ENCODE measurements at places on chromosomes 5 and 9. TPM values are rescaled to one million over a fixed set of nuclear protein-coding genes. Genes with fewer than 3 reads are reported as not detected.
A peak's percentile ranks its signal among the peaks of the same experiment; 100 is the strongest.

NOXA1 gene
- 1.3 TPM for polyA plus RNA-seq

PARP8 gene
- polyA plus RNA-seq = 142 TPM

AP3B1 gene
- 27.1 TPM for polyA plus RNA-seq

CNOT8 gene
- polyA plus RNA-seq = 154 TPM

KCNN2 gene
- polyA plus RNA-seq = not detected

ANXA2R gene
- 55.9 TPM for polyA plus RNA-seq

SAPCD2 gene
- 0.15 TPM for polyA plus RNA-seq

C6 gene
- polyA plus RNA-seq = not detected

AFAP1L1 gene
- polyA plus RNA-seq = not detected

FOXD4 gene
- polyA plus RNA-seq = not detected

PDCD1LG2 gene
- not detected for polyA plus RNA-seq

GHR gene
- not detected for polyA plus RNA-seq

SLC6A7 gene
- polyA plus RNA-seq = not detected

SEMA5A gene
- polyA plus RNA-seq = not detected

- no peak overlapping the region for H3K27ac ChIP-seq
- no peak for DNase-seq
- H3K4me3 ChIP-seq = no peak overlapping the region
- no peaks in the 10 kb centered on the region for H3K27me3 ChIP-seq
- no peaks in the 10 kb centered on the region for H3K4me1 ChIP-seq
- H3K36me3 ChIP-seq = no peaks in the 10 kb centered on the region
Measured at GRCh38 chr9:88737876-88738275, 202.9 kb downstream of the NXNL2 start.

DNA sequence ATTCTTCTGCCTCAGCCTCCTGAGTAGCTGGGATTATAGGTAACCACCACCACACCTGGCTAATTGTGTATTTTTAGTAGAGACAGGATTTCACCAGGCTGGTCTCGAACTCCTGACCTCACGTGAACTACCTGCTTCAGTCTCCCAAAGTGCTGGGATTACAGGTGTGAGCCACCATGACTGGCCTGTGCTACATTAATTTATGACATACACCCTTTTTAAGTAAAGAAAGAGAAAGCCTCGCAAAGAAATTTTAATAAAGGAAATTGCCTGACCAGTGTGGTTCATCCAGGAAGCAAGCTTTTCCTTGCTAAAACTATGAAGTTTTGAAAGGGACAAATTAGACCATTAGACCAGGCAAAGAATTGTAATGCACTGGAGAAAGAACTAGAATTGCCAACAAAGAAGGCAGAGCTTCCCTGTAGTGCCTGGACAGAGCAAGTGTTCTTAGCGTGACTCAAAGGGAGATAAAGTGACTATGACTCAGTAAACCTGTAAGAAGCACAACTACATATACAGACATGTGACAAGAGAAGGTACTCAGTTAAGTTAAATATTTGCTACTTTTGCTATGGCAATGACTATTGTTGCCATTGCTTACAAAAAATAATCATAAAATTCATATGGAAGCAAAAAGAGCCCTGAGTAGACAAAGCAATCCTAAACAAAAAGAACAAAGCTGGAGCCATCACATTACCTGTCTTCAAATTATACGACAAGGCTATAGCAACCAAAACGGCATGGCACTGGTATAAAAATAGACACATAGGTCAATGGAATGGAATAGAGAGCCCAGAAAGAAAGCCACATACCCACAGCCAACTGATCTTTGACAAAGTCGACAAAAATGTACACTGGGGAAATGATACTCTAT is 54.6 kb downstream of the FYB1 start:
- no peaks in the 10 kb centered on the region for H3K36me3 ChIP-seq
- peak overlapping the region; percentile 33 for H3K27ac ChIP-seq
- peak overlapping the region; percentile 11 for H3K4me3 ChIP-seq
- no peaks in the 10 kb centered on the region for H3K27me3 ChIP-seq
- no peak for DNase-seq
- H3K4me1 ChIP-seq = peaks cover 97% of the 10 kb centered on the region

- H3K27me3 ChIP-seq = no peaks in the 10 kb centered on the region
- H3K4me1 ChIP-seq = no peaks in the 10 kb centered on the region
- DNase-seq = no peak
- no peak overlapping the region for H3K4me3 ChIP-seq
- H3K27ac ChIP-seq = no peak overlapping the region
- no peaks in the 10 kb centered on the region for H3K36me3 ChIP-seq
Measured at GRCh38 chr9:3977614-3978112, 322.2 kb downstream of the GLIS3 start.

GRCh38 chr5:54764102-54765090 is 221.0 kb downstream of the ESM1 start:
- no peak overlapping the region for H3K4me3 ChIP-seq
- H3K27ac ChIP-seq = no peak overlapping the region
- H3K4me1 ChIP-seq = no peaks in the 10 kb centered on the region
- DNase-seq = no peak
- no peaks in the 10 kb centered on the region for H3K36me3 ChIP-seq

GRCh38 chr9:21155501-21155900 is 11.0 kb downstream of the IFNA21 start:
- H3K27me3 ChIP-seq = no peaks in the 10 kb centered on the region
- no peak overlapping the region for H3K4me3 ChIP-seq
- no peak for DNase-seq
- no peak overlapping the region for H3K27ac ChIP-seq
- peaks cover 12% of the 10 kb centered on the region for H3K4me1 ChIP-seq

DNA sequence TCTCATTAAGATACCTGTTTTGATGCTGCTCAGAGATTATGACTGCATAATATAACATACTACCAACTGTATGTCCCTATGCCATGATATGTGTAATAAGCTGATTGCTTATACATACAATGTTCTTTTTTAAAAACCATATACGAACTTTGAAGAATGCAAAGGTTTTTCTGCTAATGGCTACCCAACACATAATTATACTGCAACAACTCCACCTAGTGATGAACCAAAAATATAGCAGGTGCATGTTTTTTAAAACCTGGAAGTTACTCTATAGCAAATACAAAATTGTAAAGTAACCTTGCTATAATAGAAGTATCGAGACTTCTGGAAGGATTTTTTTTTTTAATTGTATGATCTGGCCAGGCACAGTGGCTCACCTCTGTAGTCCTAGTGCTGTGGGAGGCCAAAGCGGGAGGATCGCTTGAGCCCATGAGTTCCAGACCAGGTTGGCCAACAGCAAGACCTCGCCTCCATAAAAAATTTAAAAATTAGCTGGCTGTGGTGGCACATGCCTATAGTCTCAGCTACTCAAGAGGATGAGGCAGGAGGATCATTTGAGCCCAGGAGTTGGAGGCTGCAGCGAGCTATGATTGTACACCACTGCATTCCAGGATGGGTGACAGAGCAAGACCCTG is 49.1 kb downstream of the HOMER1 start:
- no peaks in the 10 kb centered on the region for H3K36me3 ChIP-seq
- H3K27ac ChIP-seq = no peak overlapping the region
- H3K4me1 ChIP-seq = no peaks in the 10 kb centered on the region
- no peaks in the 10 kb centered on the region for H3K27me3 ChIP-seq
- DNase-seq = no peak

GRCh38 chr5:132064738-132065331 is 4.4 kb downstream of the IL3 start:
- DNase-seq = peak; percentile 71
- peaks cover 7% of the 10 kb centered on the region for H3K4me1 ChIP-seq
- H3K36me3 ChIP-seq = no peaks in the 10 kb centered on the region

DNA sequence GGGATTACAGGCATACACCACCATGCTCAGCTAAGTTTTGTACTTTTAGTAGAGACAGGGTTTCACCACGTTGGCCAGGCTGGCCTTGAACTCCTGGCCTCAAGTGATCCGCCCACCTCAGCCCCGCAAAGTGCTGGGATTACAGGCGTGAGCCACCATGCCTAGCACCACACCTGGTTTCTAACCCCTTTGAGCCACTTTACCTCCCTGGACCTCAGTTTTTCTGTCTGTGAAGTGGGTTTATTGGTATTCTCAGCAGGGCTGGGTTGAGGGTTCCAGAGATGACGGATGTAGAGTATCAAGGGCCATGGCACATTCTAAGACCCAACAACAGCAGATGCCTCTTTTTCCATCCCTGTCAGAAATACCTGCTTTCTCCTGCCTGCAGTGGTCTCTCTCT is 38.6 kb downstream of the AMBP start:
- no peaks in the 10 kb centered on the region for H3K4me1 ChIP-seq
- H3K4me3 ChIP-seq = no peak overlapping the region
- DNase-seq = no peak
- no peak overlapping the region for H3K27ac ChIP-seq
- H3K36me3 ChIP-seq = no peaks in the 10 kb centered on the region
- H3K27me3 ChIP-seq = no peaks in the 10 kb centered on the region

- H3K27me3 ChIP-seq = no peaks in the 10 kb centered on the region
- no peaks in the 10 kb centered on the region for H3K4me1 ChIP-seq
- H3K27ac ChIP-seq = no peak overlapping the region
- peaks cover 21% of the 10 kb centered on the region for H3K36me3 ChIP-seq
Measured at GRCh38 chr5:170087168-170087817, 18.4 kb upstream of the FOXI1 start.

GRCh38 chr5:176481711-176482110 is 33.5 kb downstream of the FAF2 start:
- no peaks in the 10 kb centered on the region for H3K27me3 ChIP-seq
- no peaks in the 10 kb centered on the region for H3K4me1 ChIP-seq
- DNase-seq = no peak
- no peaks in the 10 kb centered on the region for H3K36me3 ChIP-seq
- H3K27ac ChIP-seq = no peak overlapping the region
- no peak overlapping the region for H3K4me3 ChIP-seq

DNA sequence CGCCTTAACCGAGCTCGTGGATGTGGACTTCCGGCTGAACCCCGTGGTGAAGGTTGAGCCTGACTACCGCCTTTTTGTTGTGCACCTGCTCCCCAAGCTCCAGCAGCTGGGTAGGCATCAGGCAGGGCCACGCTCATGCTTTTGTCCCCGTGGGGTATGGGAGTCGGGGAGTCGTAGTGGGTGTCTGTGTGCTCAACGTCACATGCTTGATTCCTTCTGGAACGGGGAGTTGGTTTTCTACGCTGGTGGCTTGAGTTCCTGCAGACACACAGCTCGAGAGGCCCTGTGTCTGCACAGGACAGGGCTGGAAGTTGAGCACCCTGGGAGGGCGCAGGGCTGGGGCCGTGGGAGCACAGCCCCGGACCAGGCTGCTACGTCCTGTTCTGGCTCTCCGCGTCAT is 8.0 kb downstream of the CEP72 start:
- no peaks in the 10 kb centered on the region for H3K4me1 ChIP-seq
- no peak overlapping the region for H3K27ac ChIP-seq
- no peak overlapping the region for H3K4me3 ChIP-seq
- no peak for DNase-seq
- no peaks in the 10 kb centered on the region for H3K27me3 ChIP-seq

DNA sequence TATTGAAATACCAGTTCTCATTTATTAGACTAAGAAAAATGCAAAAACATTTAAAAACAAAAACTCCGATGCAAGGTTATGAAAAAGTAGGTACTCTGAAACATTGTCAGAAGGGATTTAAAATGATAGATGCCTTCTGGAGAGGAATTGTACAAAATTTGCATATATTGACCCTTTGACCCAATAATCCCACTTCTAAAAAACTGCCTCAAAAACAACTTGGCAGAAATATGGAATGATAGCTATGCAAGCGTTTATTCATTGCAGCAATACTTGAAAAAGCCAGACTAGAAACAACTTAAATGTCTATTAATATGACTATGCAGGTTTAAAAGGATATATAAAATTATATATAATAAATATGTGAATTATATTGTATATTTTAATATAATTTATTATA is 118.4 kb downstream of the PLK2 start:
- no peaks in the 10 kb centered on the region for H3K36me3 ChIP-seq
- H3K27ac ChIP-seq = no peak overlapping the region
- no peaks in the 10 kb centered on the region for H3K4me1 ChIP-seq
- DNase-seq = no peak
- no peak overlapping the region for H3K4me3 ChIP-seq

DNA sequence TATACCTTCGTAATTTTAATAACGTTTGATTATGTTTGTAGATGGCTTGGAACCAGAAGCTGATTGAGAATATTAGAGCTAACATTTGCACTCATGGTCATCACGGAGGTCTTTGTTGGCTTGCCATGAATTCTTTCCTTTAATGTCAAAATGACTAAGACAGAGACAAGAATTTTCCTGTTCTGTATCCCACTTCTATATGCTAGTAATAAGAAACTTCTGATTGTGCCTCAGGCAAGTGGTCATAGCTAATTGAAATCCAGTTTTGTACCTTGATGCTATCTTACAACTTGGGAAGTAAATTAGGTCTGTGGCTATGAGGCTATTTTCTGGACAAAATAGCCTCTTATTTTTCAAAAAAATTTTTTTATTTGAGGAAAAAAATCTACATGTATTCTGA is 167.6 kb downstream of the RANBP17 start:
- no peak overlapping the region for H3K4me3 ChIP-seq
- H3K4me1 ChIP-seq = no peaks in the 10 kb centered on the region
- no peaks in the 10 kb centered on the region for H3K36me3 ChIP-seq
- DNase-seq = no peak
- no peaks in the 10 kb centered on the region for H3K27me3 ChIP-seq

DNA sequence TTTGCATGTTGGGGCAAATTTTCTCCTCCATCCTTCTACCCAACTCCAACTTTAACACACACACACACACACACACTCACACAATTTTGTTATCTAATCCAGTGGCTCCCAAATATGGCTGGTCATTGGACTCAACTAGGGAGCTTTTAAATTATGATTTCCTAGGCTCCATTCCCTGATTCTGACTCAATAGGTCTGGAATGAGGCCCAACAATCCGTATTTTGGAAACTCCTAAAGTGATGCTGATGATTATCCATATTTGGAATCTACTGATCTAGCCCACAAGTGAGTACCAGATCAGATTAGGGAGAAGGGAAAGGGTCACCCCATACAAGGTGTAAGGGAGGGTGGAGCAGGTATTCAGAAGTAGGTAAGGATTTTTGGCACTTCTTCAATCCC is 309.7 kb downstream of the TLE1 start:
- H3K36me3 ChIP-seq = no peaks in the 10 kb centered on the region
- H3K4me1 ChIP-seq = no peaks in the 10 kb centered on the region
- no peak overlapping the region for H3K4me3 ChIP-seq
- no peaks in the 10 kb centered on the region for H3K27me3 ChIP-seq
- no peak for DNase-seq
- H3K27ac ChIP-seq = no peak overlapping the region

GRCh38 chr5:118637947-118638670 is 350.2 kb downstream of the DTWD2 start:
- H3K36me3 ChIP-seq = no peaks in the 10 kb centered on the region
- no peak overlapping the region for H3K27ac ChIP-seq
- DNase-seq = no peak
- no peaks in the 10 kb centered on the region for H3K4me1 ChIP-seq

DNA sequence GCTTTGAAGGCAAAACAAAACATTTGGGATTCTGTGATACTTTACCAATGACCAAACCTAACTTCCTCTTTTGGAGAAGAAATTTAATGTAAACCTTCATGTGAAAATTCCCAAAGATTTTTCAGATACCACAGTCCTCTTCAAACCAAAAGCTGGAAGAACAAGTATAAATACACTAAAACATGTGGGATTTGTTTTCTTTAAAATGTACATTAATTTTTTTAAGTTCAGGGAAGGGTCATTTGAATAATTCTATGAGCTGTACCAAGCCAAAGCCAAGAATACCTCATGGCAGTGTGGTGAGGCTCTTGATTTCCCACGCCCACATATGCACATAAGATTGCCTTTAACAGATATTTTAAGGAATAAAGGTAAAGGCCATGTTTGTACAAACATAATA is 28.4 kb upstream of the ITGA1 start:
- no peaks in the 10 kb centered on the region for H3K4me1 ChIP-seq
- H3K27ac ChIP-seq = no peak overlapping the region
- no peak overlapping the region for H3K4me3 ChIP-seq
- DNase-seq = no peak
- H3K27me3 ChIP-seq = no peaks in the 10 kb centered on the region

Data from CD8-positive, alpha-beta memory T cell (primary cell).